ENCODE measurements at places on chromosomes 1 and 21.

DNA sequence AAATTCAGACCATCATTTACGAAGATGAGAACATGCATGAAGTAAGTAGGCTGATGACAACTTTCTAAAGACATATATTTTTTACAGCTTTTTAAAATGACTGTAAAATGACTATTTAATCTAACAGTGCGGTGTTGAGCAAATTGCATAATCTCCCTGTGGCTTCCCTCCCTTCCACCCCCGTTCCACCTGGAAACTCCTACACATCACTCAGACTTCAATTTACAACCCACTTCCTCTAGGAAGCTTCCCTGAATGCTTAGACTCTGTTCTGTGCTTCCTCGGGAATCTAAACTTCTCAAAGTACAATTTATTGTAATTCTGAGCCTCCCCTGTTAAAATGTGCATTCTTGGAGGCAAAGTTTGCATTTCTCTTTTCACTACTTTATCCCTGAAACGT lies 354.9 kb downstream of the DPYD start:
- DNase-seq: no peak

- DNase-seq: no peak
Observed at GRCh38 chr1:186923486-186923885, 94.7 kb downstream of the PLA2G4A start.

- no peak for DNase-seq
Observed at GRCh38 chr1:28510273-28510969, 4.6 kb downstream of the RCC1 start.

- DNase-seq: no peak
Observed at GRCh38 chr1:94980582-94981574, 54.0 kb upstream of the CNN3 start.

DNA sequence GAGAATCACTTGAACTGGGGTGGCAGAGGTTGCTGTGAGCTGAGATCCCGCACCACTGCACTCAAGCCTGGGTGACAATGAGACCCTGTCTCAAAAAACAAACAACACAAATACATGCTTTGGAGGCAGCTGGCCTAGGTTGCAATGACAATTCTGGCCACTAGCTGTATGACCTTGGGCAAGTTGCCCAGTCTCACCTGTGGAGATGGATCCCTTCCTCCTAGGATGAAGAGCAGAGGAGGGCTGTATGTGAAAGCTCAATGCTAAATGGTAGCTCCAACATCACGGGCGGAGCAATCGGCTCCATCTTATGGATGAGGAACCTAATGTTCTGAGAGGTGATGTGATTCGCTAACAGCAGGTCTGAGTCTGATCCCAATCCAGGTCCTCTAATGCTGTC lies 20.6 kb downstream of the ADORA1 start:
- DNase-seq: no peak

GRCh38 chr1:35615440-35615839 lies 25.9 kb downstream of the PSMB2 start:
- DNase-seq: no peak

DNA sequence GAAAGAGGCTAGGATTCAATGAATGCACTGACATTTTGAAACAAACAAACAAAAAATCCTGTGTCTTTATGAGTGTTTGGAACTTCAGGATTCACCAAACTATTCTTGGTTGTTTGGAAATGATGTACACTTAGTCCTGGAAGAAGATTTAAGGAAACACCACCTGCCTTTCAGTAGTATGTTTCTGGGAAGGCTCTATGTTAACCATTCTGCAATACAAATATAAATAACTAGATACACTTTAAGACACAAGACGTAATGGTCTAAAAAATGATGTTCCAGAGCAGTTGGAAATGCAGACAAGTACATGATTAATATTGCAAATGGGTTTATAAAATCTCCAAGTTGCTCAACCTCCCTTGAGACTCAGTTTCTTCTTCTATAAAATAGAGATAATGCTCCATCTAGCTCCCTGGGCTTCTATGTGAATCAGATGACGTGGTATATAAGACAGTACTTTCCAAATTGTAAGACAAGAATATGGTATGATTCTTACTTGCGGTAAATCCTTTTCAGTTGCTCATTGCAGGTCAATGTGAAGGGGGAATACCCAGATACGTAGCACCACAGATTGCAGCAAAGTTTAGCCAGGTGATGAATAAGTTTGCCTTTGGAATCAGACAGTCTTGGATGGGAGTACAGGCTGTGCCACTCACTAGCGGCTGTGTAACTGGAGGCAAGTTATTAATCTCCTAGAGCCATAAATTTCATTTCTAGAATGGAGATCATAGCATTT lies 224.8 kb upstream of the SGIP1 start:
- DNase-seq: no peak

DNA sequence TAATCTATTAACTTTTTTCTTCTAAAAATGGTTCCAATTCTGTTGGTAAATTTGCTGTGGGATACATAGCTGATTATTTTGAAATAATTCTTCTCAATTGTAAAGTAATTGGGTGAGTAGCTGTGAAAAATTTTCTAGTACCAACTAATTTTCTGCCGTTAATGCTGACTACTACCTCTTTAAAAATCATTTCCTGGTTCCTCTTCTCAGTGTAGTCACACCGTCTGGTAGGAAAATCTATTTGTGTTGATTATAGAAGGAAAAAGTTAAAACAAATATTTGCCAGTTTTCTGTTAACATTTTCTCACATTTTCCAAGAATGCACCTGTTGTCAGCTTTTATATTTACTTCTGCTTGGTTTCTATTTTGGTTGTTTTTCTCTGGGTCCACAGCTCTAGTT lies 82.0 kb downstream of the MAP3K21 start:
- DNase-seq: no peak

- peak; percentile 18 for DNase-seq
Observed at GRCh38 chr21:42411197-42411869, 7.6 kb downstream of the UBASH3A start.

DNA sequence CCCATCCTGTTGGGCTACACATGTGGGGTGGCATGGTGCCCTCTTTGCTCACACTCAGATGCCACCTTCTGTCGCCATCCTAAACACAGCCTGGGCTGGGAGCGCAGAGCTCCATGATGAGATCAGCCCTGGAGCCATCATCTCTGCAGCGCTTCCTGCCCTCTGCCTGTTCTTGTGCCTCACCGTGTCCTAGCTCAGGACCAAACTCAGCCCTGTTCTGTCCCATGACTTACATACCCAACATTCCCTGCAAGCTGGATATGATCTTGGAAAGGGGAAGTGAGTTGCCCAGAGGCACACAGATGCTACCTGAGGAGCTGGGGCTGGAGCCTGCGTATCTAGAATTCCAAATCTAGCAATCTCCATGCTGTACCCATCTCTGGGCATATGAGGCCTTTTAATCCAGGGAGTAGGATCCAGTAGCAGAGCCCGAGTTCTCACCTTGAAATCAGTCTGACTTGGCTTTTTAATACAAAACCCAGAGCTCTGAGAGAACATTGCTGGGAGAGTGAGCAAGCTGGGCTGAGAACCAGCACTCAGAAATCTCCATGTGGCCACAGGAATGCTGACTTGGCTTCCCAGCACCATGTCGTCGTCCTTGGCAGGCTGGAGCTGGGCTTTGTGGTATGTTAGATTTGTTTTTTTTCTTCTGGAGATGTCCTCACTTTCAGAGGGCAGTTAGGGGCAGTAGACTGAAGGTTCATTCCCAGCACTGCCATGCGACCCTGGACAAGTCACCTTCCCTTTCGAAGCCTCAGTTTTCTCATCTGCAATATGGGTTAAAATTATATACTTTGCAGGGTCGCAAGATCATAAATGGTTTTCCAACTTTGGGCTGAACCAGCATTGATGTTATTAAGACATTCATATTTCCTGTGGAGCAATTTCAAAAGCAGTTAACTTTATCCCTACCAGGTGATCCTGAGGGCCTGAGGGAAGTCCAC lies 2.6 kb downstream of the ALPL start:
- DNase-seq: no peak

DNA sequence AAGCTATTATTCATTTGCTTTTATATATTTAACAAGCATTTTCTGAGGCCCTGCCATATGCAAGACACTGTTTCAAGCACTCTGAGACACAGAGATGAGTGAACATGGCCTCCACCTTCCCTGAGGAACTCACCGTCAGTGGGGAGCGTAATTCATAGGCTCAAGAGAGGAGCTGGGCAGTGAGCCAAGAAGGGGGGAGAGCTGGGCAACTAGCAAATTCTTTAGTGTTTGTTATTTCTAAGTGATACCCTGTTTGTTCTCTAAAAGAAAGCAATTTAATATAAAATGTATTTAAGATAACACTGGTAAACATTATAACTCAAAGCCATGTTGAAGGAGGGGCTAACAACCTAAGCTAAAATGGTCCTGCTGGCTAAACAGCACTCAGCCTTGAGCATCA lies 119.2 kb upstream of the NGF start:
- DNase-seq: no peak

DNA sequence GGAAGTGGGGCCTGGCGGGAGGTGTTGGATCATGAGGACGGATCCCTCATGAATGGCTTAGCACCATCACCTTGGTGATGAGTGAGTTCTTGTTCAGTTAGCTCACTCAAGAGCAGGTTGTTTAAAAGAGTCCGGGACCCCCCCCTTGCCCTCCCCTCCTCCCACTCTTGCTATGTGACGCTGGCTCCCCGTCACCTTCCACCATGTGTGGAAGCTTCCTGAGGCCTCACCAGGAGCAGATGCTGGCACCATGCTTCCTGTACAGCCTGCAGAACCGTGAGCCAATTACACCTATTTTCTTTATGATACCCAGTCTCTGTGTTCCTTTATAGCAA lies 3.0 kb upstream of the SLC19A1 start:
- DNase-seq: no peak

DNA sequence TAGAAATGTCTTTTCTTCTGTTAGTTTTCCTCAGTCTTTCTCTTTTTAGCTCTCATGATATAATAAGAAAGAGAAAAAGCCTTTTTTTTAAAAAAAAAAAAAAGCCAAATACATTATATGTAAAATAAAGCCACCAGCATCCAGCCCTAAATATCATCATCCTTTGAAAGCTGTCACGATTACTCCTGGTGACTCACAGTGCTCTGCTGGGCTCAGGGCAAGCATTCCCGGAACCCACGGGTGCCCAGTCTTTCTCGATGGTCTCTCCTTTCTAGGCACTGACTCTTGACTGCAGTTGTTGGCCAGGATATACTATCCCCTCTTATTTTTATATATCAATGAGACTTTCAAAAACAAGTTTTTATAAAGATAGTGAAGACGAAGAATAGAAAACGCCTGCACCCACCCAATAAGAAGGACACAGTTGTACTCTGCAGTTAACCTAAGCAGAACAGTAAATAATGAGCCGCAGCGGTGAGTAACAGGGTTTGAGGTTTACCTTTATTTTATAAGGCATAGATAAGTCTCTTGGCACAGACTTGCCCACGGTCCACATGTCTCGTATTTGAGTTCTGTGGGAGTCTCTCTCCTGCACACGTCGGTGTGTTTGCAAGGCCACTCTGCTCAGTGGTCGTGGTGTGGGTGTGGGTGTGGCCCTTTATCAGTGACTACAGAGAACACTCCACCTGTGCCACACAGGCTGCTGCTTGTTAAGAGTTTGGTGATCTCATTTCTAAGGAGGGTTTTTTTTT lies 15.7 kb upstream of the MX2 start:
- DNase-seq: no peak

- no peak for DNase-seq
Observed at GRCh38 chr1:39508857-39509305, 17.4 kb downstream of the BMP8A start.

- DNase-seq: no peak
Observed at GRCh38 chr1:220925707-220926106, 46.5 kb downstream of the HLX start.

GRCh38 chr1:20207546-20207945 lies 21.2 kb upstream of the PLA2G2C start:
- DNase-seq: no peak

GRCh38 chr1:173862769-173863223 lies 5.0 kb downstream of the GAS5 start:
- no peak for DNase-seq
